Caco-2 (cell line): ENCODE measurements at places on chromosomes 11 and 22. TPM values are rescaled to one million over a fixed set of nuclear protein-coding genes. Genes with fewer than 3 reads are reported as not detected.

DNA sequence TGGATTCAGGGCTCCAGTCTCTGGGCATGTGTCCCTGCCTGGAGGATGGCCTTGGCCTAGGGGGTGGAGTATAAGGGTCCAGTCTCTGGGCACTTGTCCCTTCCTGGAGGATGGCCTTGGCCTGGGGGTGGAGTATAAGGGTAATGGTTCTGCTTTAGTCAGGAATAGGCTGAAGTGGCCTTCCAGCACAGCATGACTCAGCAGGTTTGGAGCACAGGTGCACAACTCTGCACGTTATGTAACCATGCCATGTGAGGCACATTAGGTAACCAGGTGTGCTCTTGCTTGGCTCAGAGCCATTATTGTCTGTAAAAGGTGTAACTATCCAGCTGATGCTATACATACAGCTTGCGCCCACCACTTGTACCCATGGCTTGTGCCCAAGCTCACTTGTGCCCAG, 48.4 kb upstream of the POLD3 start:
- H3K36me3 ChIP-seq, result peaks cover 2% of the 10 kb centered on the region; the same call in 1 of the 2 replicates
- no peak overlapping the region for H3K4me3 ChIP-seq

GRCh38 chr22:41523464-41524221, 20.6 kb downstream of the POLR3H start:
- H3K27me3 ChIP-seq, result no peaks in the 10 kb centered on the region
- H3K4me1 ChIP-seq, result no peaks in the 10 kb centered on the region
- H3K4me3 ChIP-seq, result no peak overlapping the region

GRCh38 chr22:21652547-21653545, 10.7 kb downstream of the SDF2L1 start:
- peak; percentile 54 for DNase-seq
- H3K27me3 ChIP-seq, result no peaks in the 10 kb centered on the region
- H3K4me1 ChIP-seq, result peaks cover 21% of the 10 kb centered on the region
- H3K27ac ChIP-seq, result peak overlapping the region; percentile 81

GRCh38 chr11:104523611-104524010, 359.7 kb upstream of the PDGFD start:
- no peaks in the 10 kb centered on the region for H3K27me3 ChIP-seq
- H3K4me3 ChIP-seq, result no peak overlapping the region
- H3K36me3 ChIP-seq, result no peaks in the 10 kb centered on the region
- H3K4me1 ChIP-seq, result no peaks in the 10 kb centered on the region
- DNase-seq, result no peak

- no peak overlapping the region for H3K4me3 ChIP-seq
- peaks cover 5% of the 10 kb centered on the region for H3K36me3 ChIP-seq
- no peak for DNase-seq
- no peaks in the 10 kb centered on the region for H3K27me3 ChIP-seq
- 0 out of 2 replicates have a peak, but pooled peaks cover 3% of the 10 kb centered on the region for H3K4me1 ChIP-seq
- no peak overlapping the region for H3K27ac ChIP-seq
Observed at GRCh38 chr11:20113149-20113438, 47.2 kb downstream of the DBX1 start.

The CARD18 gene
- total RNA-seq, result not detected in 2 replicates

The CHADL gene
- total RNA-seq, result 0.32 TPM in 1 of 2 replicates, not detected in the other

DNA sequence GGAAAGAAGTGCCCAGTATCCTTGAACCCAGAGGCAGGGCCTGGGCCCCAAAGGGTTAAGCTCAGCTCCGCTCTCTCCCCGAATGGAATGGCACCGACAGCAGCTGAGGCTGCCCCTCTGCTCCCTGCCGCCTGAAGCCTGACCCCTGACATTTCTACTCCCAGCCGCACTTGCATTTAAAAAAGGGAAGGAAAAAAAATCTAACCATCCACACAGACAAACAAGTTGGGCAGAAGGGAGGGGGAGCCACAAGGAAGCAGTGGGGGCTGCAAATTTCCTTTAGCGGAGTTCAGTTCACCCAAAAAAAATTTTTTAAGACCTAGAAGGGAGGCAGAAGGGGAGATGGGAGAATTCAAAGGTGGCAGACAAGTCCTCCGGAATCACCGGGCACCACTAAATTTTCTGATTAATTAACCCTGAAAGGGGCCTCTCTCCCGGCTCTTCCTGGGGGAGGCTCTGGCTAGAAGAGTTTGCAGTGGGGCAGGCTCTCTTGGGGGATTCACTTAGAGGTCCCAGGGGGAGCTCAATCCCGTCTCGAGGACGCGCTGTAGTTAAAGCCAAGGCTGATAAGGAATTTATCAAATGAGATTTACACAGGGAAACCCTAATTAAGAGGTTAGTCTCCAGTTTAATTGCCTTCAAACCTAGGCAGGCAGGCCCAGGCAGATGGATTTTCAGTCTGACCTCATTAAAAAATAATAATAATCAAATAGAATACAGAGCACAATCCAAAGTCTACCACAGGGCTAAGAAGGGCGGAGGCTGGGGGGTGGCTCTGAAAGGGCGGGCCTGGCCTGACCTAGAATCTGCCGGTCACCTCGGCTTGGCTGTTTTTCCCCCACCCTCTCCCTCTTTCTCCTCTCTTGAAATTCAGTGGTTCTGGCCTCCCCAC, 25.6 kb downstream of the MN1 start:
- no peak overlapping the region for H3K27ac ChIP-seq
- H3K4me3 ChIP-seq, result no peak overlapping the region
- H3K27me3 ChIP-seq, result no peaks in the 10 kb centered on the region
- H3K36me3 ChIP-seq, result no peaks in the 10 kb centered on the region
- no peaks in the 10 kb centered on the region for H3K4me1 ChIP-seq
- DNase-seq, result no peak

DNA sequence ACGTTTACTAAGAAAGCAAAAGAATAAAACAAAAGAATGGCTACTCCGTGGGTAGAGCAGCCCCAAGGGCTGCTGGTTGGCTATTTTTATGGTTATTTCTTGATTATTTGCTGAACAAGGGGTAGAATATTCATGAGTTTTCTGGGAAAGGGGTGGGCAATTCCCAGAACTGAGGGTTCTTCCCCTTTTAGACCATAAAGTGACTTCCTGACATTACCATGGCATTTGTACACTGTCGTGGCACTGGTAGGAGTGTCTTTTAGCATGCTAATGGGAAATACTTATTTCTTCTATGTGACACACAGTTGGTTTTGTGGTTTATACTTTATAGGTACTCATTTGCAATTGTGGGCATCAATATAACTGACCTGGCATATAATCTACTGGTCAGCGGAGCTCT, 56.3 kb downstream of the SLN start:
- H3K36me3 ChIP-seq, result no peaks in the 10 kb centered on the region
- H3K27me3 ChIP-seq, result no peaks in the 10 kb centered on the region
- H3K4me1 ChIP-seq, result no peaks in the 10 kb centered on the region
- H3K27ac ChIP-seq, result no peak overlapping the region
- DNase-seq, result no peak
- H3K4me3 ChIP-seq, result no peak overlapping the region

DNA sequence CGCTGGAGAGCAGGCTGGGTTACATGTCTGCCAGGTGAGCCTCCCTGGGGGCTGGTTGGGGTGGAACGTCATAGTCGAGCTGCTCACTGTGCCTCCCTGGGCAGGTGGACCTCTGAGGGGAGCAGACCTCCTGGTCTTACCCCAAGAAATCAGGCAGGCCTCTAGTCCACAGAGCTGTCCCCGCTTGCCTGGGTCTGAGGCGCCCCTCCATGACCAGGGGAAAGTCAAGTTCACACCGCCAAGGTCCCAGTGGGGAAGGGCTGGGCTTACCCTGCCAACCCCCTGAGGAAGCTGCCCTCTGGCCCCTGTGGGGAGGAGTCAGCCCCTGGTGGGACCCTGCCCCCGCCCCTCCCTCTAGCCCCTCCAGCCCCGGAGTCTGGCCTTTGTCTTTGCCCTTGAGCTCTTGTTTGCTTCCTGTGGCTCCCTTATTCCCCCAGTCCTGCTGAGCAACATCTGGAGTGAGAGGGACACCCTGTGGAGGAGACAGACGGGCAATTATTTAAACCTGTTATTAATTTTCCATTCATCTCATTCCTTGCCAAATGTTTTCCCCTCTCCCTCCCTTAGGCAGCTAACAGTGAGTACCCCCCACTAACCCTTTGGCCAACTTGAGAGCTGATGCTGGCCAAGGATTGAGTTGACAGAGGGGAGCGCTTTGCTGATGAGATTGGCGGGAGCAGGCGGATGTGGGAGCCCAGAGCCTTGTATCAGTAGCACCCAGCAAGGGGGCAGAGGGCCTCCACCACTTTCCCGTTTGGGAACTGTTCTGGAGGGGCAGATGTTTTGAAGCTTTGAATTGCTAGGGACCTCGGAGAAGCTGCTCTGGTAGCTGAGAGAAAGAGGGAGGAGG, 83.4 kb downstream of the CEP164 start:
- H3K27me3 ChIP-seq, result no peaks in the 10 kb centered on the region
- no peak overlapping the region for H3K27ac ChIP-seq
- H3K4me3 ChIP-seq, result no peak overlapping the region
- no peaks in the 10 kb centered on the region for H3K4me1 ChIP-seq
- H3K36me3 ChIP-seq, result no peaks in the 10 kb centered on the region
